ENCODE measurements at places on chromosomes 7 and 10. TPM values are rescaled to one million over a fixed set of nuclear protein-coding genes. Genes with fewer than 3 reads are reported as not detected.
A peak's percentile ranks its signal among the peaks of the same experiment; 100 is the strongest.

Gene TMEM229A
- total RNA-seq, result not detected

DNA sequence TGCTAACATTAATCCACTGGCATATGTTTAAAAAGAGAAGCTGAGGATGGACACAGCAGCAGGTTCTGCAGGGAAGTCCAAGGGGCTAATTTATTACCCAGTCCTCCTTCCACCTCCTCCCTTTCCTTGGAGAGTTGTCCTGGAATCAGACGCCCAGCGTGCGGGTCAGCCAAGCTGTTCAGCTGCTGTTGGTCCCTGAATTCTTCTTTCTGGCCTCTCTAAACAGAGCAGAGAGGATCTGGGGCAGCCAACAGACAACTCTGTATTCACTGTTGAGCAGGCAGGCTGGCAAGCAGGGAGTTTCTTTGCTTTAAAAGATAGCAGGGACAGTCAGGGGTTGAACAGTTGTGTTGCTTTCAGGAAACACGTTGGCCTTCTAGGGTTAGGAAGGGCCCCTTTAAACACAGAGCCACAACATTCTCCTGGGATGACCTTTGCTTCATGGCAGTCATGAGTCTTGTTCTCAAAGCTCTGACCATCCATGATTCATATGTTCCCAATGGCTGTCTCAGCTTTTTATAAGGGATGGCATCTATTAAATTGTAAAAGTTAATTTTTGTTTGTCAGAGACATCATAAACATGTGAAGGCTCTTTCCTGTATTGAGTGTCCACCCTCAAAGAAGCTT is 217.0 kb downstream of the CREB5 start:
- DNase-seq, result no peak

DNA sequence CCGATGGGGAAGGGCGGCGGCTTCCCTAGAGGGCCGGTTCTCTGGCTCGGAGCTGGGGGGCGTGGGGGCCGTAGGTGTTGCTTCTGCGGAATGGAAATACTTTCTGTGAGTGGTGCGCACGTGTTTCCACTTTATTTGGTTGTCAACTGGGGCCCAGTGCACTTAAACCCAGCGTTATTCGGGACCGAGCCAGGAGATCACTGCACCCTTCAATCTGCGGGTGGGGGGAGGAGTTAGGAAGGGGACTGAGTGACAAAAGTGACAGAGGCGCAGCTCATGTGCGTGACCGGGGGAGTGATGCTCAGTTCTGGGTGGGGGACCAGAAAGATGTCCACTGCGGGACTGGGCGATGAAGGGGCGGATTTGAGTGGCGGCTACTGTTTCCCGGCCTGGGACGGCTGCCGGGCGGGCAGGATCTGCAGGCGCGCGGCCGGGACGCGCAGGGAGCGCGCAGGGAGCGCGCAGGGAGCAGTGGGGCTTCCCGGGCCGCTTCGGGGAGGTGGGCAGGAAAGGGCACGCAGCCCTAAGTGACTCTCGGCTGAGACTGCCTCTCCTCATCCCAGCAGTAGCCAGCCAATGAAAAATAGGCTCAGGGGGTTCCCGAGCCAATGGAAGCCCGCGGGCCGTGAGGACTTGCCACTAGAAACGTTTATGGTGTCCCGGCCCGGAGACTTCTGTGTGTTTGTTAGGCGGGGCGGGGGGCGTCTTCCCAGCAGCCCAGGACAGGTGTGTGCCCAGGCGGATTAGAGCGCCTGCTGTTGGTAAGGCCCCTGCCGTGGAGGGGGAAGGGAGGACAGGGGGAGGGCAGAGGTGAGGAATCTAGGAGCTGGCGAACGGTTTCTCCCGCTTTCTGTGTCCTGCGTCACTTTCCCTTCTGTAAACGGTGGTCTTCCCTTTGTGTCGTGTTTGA is 54.3 kb upstream of the KDM7A start:
- peak; percentile 73 for DNase-seq

DNA sequence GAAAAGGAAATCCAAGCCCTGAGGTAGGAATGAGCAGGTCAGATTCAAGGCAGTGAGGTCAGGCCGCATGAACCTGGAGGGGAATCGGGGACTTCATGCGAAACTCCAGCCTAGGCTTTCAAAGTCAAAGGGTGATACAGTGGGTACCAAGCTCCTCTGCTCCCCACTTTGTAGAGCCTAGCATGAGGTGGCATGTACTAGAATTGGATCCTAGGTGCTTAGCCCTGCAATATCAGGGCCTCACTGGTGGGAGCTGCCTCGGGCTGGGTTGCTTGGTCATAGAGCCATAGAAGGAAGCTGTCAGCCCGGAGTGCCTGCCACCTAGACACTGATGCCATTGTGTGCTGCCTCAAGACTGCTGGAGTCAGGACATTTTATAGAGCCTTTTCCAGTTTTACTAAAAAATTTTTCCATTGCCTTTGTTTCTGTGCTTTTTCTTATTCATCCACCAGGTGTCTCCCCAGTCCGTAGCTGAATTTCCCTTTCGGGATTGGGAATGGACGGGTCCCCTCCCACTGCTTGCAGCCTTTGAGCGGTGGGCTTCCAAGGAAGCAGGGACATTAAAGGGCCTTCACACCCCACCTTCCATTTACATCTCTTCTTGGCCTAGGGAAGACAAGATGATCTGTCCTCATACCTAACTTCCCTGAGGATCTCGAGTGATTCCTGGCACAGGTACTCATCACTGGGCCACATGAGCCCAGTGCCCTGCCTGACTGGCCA is 5.5 kb upstream of the LZTS2 start:
- DNase-seq, result no peak

Gene PRPS1L1
- total RNA-seq, result not detected

Gene CDC14C
- not detected for total RNA-seq

- DNase-seq, result no peak
These were observed 9.0 kb downstream of the CYP2W1 start for GRCh38 chr7:991729-992656.

Gene MBLAC1
- 3.3 TPM for total RNA-seq

Gene OSBPL3
- total RNA-seq, result 37.5 TPM

DNA sequence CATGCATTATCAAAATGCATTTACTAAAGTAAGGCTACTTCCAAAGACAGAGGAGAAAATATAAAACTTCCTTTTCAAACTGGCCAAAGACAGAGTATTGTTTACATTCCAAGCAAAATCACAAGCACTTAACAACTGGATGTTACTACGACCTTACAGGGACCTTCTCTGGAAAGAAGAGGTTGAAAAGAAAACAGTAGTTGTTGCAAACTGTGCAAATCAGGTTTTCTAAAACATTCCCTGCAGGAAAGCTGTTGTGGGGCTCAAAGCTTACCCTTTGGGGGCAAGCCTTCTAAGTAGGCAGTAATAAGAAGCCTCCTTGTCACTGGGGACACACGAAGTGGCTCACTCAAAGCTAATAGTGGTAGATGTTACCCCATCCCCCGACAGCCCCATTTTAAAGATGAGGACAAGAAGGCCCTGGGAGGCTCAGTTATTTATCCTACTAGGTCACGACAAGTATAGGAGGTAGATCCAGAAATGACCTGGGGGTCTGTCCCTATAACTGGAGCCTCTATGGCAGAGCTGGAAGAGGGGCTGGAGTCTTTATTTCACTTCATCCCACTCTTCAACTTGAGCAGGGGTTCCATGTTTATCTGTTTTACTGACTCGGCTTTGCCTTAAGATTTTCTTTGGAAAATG is 46.6 kb downstream of the ATXN7L1 start:
- no peak for DNase-seq

Gene C7orf33
- total RNA-seq, result not detected

DNA sequence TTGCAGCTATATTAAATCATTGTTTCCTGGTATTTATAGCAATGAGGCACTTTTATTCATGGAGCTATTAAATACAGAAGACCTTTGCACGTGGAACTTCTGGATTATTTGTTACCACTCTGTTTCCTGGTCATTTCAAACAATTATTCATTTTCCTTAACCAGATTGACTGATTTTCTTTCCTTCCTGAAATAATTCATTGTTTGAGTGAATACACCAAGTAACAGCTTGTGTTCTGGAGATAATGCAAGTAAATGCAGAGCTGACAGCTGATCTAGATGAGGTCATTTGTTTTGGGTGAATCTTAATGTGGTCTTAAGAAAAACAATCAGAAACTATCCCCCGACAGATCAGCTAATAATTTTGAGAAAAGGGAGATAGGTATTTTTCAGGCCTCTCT is 497.7 kb downstream of the KIF20B start:
- DNase-seq, result no peak

GRCh38 chr10:79026806-79027146 is 42.0 kb upstream of the ZMIZ1 start:
- DNase-seq, result no peak

- no peak for DNase-seq
These were observed 58.8 kb upstream of the AGMO start for GRCh38 chr7:15620491-15621185.

Gene PRRT4
- not detected for total RNA-seq

DNA sequence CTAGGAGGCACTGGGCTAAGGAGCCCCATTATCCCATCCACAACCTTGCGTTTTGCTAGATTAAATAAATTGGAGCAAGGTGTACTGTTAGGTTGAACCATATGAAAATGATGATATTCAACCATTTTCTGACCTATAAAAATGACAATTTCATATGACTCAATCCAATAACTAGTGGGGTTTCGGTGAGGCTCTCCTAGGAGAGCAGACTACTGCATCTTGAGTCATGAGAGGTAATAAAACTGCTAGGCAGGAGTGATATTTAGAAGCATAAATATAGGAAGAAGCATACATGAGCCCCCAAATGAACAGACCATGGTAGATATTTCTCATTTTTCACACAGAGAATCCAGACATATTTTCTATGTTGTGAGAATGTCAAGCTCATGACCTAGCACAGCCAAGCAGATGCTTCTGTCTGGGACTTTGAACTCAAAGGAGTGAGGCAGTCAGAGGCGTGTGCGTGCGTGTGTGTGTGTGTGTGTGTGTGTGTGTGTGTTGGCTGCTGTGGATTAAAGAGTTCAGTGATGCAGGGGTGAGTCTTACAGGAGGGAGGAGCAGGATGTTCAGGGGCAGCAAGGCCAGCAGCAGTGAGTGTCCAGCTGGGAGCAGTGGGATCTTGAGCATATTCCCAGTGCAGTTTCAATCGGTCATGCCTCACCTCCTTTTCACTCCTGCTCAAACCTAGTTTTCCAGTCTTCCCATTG is 17.8 kb upstream of the WDR11 start:
- no peak for DNase-seq

- no peak for DNase-seq
These were observed 2.0 kb upstream of the ZMYND11 start for GRCh38 chr10:132946-133898.

Gene ZNF277
- 27.0 TPM for total RNA-seq

DNA sequence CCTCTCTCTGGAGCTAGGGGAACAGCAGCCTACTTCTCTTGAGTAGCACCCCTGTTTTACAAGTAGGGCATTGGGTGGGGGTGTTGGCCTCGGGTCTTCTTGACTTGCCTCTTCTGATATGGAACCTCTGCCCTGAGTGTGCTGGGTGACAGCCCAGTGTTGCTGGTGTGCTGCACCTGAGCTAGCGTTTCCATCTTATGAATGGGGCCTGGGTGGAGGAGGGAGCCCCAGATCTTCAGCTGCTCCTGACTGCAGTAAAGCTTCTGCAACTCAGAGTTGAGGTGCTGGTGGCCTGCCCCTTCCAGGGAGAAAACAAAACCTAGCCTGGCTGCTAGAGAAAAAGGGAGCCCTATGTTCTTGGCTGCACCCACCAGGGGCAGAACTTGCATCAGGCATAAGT is 202.5 kb upstream of the SHH start:
- DNase-seq, result no peak

Gene CALHM1
- total RNA-seq, result not detected

Gene KCNIP2
- total RNA-seq, result 30.0 TPM

DNA sequence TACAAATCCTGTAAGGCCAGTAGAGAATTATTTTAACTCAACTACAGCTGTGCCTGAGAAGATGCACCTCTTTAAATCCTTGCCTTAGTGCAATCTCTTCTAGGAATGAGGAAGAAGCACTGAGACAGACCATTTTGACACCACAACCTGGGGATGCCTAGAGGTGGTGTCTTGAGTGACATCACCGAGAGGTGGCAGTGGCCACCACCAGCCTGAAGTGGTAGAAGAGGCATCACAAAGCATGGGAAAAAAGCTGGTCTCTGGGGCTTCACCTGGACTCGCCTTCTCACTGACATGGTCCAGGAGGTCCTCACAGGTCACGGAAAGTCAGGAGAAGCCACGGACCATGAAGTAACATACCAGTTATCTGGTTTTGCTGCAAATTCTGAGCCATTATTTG is 99.2 kb upstream of the PDLIM1 start:
- no peak for DNase-seq

Gene LRRD1
- total RNA-seq, result 0.15 TPM

Gene FGFBP3
- 7.5 TPM for total RNA-seq

GRCh38 chr10:62573929-62574328 is 199.8 kb downstream of the ZNF365 start:
- DNase-seq, result no peak

DNA sequence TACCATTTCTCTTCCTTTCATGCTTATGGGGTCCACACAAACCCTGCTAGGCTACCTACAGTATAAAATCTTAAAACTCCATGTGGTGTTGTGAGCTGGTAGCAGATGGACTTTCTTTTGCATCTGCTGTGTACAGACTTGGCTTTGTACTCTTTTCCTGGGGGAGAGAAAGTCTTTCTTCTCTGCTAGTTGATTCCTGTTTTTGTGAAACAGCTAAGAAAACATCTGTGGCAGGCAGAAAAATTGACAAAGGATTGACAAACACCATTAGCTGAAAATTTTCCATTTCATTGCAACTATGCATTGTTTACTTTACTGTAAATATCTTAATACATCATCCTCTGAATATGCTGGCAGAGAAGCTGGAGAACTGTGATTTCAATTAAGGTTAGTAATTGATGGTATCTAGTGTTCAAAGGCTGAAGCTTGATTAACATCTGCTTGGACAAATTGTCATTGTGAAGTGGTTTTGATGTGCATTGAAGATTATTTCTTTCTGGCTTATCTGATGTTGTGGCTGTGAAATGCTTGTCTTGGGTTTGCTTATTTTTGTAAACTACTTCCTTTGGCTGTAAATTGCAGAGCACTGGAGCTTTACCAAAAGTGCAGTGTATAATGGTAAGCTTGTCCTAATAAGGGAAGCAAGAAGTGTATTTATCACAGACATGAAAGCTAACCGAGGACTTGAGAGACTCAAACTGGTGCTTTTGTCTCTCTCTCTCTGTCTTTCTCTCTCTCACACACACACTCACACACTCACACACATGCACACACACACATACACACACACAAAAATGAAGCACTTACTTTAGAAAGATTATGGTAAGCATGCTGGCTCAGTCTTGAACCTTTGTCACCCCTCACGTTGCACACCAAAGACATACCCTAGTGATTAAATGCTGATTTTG is at the start of gene FOXP2:
Gene FOXP2, plus strand, starts transcription at position 660 of the 908 bp plus-strand sequence. CDS start 11,697 bp downstream, outside the sequence.
- DNase-seq, result no peak

- DNase-seq, result no peak
These were observed 16.8 kb upstream of the CSGALNACT2 start for GRCh38 chr10:43121444-43121843.

Gene ZP3
- 3.4 TPM for total RNA-seq

Gene EIF5AL1
- 0.61 TPM for total RNA-seq

DNA sequence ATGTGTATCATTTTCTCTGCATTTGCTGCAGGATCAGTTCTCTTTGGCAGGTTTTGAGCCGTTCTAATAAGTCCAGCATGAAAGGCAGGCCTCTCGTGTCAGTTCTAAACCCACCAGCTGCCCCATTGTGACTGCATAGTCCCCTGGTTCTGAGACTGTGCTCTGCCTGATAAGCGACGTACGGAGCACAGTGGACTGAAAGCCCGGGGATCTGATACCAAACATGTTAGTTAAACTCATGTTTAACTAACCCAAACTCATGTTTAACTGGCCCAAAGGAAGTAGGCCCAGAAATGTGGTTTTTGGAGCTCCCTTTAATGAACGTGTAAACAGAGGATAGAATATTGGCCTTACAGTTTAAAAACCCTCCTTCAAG is 98.0 kb upstream of the PDCD4 start:
- no peak for DNase-seq

All from glutamatergic neuron (in vitro differentiated cells).